Omental fat pad (tissue), 4 donors: ENCODE measurements at places on chromosomes 11 and 22.

DNA sequence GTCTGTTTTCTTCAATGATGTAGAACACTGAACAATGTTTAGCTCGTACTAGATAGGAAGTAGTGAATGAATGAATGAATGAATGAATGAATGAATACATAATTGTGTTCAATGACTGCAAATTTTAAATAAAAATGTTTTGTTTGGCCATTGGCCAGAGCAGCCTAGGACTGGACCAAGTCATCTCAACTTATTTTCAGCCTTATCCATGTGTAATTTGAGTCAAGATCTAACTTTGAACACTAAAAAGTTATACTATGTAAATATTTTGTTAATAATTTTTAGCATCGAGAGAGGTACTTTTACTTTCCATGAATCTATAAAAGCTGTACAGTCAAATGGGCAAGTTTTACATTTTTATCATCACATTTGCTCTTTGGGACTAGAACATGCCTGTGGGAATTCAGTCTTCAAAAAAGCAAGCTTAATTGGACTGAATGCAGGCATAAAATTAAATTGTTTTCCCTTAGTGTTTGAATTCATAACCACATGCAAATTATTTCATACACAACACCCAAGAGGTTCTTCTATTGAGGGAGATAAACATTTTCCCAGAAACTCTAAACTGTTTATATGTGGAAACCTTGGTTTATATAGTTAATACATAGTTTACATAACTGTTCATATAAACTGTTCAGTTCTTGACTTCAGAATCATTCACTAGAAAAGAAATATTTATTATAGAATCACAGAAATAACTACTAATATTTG is 222.1 kb upstream of the ANO3 start:
- DNase-seq: no peak

DNA sequence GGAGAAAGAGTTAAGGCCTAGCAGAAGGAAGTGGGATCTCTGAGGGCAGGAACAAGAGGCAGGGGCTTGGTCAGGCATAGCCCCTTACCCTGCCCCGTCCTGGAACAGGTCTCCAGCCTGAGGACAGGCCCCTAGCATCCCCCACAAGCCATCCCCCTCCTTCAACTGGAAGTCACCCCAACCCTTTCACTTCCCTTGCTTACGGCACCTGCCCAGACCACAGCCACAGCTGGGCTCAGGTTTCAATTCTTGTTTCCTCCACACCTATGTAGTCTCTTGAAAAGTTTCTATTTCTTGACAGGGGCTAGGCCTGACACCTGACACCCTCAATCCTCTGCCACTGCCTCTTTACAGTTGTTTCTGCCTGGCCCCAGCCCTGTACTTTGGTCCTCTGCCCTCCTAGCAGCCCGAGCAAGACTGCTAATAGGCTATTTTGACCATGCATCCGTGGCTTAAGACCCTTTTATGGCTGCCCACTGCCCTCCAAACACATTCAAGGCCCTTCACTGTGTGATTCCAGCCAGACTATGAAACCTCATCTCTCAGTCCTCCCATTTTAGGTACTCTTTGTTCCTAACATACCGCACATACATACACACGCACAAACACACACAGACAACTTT is 10.9 kb upstream of the FCHSD2 start:
- no peak for DNase-seq

- DNase-seq: no peak
Measured at GRCh38 chr11:111541254-111542061, 938 bp downstream of the LAYN start.

GRCh38 chr11:131146827-131147490 is 223.5 kb upstream of the NTM start:
- no peak for DNase-seq

GRCh38 chr11:61778920-61779650 is 13.3 kb downstream of the TMEM258 start:
- DNase-seq: no peak

- DNase-seq: peak; percentile 35
Measured at GRCh38 chr11:26649884-26650283, 72.0 kb downstream of the SLC5A12 start.

DNA sequence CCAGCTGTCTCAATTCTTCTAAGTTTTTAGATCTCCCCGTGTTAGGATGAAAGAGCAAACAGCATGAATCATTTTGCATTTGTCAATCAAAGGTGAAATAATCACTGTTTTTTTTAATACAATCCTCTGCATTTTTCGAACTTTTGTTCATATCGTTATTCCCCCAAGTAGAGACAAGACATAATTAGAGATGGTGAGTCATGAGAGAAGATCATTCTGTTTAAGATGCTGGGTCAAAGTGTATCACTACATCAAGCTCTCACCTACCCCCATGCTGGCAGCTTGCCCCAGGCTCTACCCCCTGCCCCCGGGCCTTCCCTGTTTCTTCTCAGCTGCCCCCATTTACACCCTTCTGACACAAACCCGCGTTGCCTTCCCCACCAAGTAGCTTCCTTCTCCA is 30.5 kb upstream of the MYO18B start:
- no peak for DNase-seq

- no peak for DNase-seq
Measured at GRCh38 chr11:36131721-36132397, 157.4 kb downstream of the COMMD9 start.

DNA sequence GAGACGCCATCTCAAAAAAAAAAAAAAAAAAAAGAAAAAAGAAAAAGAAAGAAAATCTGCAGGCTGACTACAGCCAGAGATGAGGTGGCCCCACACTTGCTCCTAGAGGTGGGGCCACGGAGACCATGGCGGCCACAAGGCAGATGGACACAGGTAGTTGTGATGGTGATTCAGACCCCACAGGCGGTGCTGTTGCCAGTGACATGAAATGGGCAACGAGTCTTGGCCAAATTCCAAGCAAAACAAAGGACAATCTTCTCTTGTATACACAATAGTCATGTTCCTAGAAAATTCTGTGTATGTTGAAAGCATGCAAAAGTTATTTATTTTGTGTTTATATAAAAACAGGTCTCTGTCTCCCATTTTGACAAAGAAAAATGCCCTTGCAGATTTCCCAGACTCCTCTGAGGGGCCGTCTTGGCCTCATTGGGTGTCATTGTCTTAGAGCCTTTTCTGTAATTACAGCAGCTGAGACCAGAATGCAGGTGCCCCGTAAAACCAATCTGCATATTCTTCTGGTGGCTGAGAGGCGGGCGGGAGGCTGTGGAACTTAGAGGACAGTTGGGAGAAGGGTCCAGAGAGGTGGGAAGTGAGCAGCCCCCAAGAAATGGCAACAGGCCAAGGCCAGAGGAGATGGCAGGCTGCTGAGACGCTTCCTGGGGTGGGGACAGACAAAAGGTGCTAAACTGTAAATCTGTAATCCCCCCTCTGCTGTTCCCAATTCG is 22.5 kb upstream of the DAGLA start:
- DNase-seq: no peak

- DNase-seq: no peak
Measured at GRCh38 chr11:102111787-102112508, 1.7 kb downstream of the YAP1 start.

- DNase-seq: no peak
Measured at GRCh38 chr11:86459002-86459385, 84.3 kb downstream of the CCDC81 start.

- DNase-seq: no peak
Measured at GRCh38 chr22:31085493-31085824, 4.3 kb downstream of the SMTN start.

DNA sequence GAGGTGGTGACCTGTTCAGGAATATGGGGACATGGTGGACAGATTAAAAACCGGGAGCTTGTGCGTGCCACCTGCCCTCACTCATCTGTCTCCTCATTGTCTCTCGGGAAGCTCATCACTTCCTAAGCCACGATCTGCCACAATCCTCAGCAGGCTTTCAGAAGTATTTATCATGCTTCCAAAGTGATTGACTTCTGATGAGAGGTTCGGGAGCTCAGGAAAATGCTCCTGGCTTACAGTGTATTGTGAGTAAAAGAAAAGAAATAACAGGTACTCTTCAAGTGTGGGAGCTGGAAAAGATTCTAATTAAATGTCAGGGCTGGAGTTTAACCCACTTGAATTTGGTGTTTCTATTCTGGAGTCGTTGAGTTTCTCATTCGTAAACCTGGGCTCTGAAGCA is 91.9 kb upstream of the DRD2 start:
- DNase-seq: no peak

GRCh38 chr22:22157348-22157725 is 87.2 kb upstream of the VPREB1 start:
- no peak for DNase-seq

DNA sequence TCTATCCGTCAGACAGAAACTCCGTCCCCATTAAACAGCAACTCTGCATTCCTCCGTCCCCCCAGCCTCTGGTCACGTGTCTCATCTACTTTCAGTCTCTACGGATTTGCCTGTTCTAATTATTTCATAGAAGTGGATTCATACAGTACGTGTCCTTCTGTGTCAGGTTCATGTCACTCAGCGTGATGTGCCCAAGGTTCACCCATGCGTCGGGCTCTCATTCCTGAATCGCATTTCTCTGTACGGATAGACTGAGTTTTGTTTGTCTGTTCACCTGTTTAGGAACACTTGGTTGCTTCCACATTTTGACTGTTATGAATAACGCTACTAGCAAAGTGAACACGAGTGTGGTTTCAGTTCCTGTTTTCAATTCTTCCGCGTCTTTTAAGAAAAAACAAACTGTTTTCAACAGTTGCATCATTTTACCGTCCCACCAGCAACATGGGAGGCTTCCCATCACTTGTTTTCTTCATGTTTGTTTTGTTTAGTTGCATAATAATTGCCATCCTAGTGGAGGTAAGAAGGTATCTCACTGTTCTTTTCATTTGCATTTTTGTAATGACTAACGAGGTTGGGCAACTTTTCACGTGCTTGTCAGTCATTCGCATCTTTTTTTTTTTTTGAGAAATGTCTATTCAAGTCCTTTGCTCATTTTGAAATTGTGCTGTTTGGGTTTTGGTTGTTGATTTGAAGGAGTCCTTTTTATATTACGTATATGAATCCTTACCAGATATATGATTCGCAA is 8.9 kb upstream of the NLRP6 start:
- DNase-seq: no peak

- no peak for DNase-seq
Measured at GRCh38 chr22:37174964-37175363, 13.1 kb downstream of the C1QTNF6 start.

DNA sequence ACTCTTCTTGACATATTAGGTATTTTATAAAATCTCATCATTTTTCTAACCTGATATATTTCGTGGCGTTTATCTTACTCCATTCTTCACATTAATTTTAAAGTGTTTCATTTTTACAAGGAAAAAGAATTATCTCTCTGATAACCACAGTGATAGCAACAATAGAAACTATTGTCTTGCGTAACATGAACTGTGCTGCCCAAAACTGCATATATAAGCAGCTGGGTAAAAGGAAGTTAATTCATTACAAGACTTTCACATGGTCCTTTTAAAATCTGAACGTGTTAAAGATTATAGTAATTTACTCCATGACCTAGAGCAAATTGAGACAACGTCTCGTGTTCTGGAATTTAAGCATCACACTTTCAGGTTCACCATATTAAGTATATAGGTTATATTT is 210.4 kb upstream of the GRIA4 start:
- DNase-seq: no peak

DNA sequence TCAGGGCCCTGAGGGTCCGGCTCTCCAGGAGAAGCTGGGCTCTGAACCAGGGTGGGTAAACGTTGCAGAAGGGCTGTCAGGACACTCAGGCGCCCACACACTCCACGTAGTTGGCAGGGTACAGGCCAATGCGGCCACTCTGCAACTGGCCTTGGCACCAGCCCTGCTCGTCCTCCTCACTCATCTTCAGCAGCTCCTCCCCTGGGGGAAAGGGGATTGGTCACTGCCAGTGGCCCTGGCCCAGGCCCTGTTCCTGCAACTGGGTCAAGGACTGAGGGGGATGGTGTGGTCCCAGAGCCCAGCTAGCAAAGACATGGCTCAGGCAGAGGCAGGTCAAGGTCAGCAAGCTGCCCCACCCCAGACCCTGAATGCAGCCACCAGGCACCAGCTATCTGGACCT is 1.2 kb upstream of the ARFGAP2 start:
- DNase-seq: no peak
